Tongue (tissue), 3 donors: ENCODE measurements at places on chromosomes 5 and 9.
A peak's percentile ranks its signal among the peaks of the same experiment; 100 is the strongest.

DNA sequence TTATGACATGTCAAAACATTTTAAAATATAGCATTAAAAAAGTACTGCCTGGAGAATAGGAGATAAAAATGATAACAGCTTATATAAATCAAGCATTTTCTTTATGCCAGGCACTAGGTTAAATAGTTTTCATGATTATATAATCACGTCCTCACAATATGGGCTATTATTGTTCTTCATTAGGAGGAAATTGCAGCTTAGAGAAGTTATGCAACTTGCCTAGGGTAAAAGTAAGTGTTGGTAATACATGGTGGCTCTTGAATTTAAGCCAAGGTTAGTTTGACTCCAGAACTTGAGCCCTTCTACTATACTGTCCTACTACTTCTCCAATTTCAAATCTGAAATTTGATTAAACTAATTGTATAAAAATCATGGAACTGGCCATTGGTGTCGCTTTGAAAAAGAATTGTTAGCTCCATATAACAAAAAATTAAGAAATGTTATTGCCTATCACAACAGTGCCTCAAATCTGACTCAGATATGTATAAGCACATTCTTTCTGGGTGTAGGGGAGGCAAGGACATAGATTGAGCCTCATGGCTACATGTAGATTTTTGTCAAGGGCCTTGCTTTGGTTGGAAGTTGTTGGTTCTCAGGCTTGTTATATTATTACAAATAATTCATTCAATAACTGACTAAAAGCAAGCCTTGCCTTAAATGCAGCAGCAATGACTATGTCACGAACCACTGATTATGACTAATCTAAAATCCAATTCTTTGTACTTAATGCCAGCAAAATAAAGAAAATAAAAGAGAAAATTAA is 223.5 kb upstream of the DAB2 start:
- DNase-seq = no peak

- DNase-seq = peak; percentile 69
These were observed 20.7 kb downstream of the FAXDC2 start for GRCh38 chr5:154829589-154830218.

- no peak for DNase-seq
These were observed 38.6 kb downstream of the GRAMD2B start for GRCh38 chr5:126461838-126462237.

DNA sequence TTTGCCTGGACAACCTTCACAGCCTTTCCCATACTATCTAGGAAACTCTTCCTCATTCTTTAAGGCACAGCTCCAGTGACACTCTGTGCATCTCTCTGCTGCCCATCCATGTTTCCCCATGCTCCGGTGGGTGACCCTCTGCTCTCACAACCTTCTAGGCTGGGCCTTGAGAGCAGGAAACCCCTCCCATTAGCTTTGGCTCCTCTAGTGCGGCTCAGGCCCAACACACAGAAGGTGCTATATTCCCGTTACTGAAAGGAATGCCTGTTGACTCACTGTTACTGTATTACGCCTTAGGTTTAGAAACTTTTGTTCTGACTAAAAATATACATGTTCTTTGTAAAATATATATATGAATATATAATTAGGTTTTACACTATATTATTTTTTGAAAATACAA is 8.1 kb upstream of the CCL28 start:
- DNase-seq = no peak

- DNase-seq = peak; percentile 19
These were observed 136.6 kb downstream of the SEC61B start for GRCh38 chr9:99358668-99359067.

GRCh38 chr9:77987880-77988525 is 43.6 kb downstream of the GNAQ start:
- DNase-seq = no peak

- DNase-seq = peak; percentile 92
These were observed 83.5 kb downstream of the PDE4D start for GRCh38 chr5:59810041-59810440.

DNA sequence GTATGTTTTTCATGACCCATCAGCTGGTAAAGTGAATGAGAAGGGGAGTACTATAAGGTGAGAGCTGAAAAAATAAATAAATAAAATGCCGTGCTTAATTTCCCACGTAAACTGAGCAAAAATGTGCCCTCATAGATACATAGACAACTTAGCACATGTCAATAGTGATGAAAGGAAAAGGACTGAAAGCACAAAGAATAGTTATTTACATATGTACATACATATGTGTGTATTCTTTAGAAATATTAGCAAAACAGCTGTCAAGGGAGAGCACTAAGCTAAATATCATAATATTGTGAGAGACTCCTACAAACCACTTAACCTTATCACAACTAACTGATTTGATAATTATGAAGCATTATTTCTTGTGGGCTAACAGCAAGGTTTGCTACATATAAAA is 213.6 kb upstream of the FTMT start:
- DNase-seq = no peak

- no peak for DNase-seq
These were observed 14.4 kb upstream of the SYNPO start for GRCh38 chr5:150625831-150626746.

DNA sequence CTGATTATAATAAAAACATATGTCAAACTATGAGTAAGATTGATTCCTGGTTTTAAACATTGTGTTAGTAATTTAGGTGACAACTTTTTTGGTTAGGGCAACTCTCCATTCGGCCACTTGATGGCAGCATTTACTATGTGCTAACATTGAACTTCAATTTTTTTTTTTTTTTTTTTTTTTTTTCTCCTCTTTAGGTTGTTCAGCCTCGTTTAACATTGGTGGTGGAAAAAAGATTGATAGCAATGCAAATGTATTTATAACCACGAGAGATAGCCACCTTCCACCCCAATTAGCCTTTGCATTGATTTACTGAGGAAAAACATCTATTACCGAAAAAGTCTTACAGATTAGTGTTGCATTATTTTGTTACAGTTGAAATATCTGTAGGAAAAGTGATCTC is 159.1 kb downstream of the CSNK1G3 start:
- peak; percentile 80 for DNase-seq

- no peak for DNase-seq
These were observed 206.8 kb downstream of the GLIS3 start for GRCh38 chr9:4092793-4093709.

- peak; percentile 37 for DNase-seq
These were observed 82.3 kb upstream of the TLE4 start for GRCh38 chr9:79489261-79490000.

DNA sequence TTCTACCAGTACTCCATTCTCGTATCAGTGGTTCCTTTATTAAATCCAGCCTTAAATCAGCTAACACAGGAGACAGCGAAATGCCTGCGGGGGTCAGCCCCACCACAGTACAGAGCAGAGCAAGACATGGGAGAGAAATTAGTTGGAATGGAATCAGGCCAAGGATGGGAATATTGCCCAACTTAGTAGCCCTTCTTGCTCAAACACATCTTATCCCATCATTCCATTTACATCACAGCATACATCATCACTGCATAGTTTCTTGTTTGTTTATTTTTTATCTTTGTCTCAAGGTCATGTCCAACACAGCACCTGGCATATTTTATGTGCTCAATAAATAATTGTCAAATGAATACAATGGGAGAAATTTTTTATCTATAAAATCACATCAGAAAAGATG is 34.3 kb upstream of the DAB2 start:
- DNase-seq = no peak

- no peak for DNase-seq
These were observed 25.6 kb upstream of the RICTOR start for GRCh38 chr5:39099831-39100230.

DNA sequence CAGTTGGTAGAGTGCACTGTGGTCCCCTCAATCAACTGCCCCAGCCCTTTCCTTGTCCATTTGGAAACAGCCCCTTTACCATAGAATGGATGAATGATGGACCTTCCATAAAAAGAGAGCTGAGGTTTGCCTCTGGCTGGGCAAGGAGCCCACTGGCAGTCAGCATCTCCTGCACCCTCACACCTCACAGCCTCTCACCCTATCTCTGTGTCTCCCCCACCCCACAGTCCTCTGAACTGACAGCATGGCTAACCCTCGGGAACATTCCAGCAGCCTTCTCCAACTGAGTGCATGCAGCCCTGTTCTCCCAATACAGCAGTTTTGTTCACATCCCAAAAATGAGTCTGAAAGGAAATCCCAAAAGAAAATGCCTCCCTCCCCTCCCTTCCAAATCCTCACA is 51.7 kb downstream of the RETREG1 start:
- no peak for DNase-seq

DNA sequence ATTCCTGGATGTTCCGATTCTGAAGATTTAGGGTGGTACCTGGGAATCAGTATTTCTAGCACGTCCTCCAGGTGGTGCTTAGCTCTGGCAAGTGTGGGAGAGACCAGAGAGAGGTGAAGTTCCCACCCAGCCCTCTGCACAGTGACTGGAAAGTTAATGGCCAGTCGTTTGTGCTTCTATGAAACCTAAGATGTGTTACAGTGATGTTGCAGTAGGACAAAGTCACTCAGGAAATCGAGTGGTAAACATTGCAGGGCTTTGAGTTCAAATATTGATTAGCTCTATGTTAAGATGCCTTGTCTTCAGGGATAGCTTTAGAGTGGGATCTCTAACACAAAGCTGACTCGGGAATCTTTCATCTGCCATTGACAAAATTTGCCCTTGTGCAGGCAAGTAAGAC is 55.6 kb downstream of the PIK3R1 start:
- no peak for DNase-seq

DNA sequence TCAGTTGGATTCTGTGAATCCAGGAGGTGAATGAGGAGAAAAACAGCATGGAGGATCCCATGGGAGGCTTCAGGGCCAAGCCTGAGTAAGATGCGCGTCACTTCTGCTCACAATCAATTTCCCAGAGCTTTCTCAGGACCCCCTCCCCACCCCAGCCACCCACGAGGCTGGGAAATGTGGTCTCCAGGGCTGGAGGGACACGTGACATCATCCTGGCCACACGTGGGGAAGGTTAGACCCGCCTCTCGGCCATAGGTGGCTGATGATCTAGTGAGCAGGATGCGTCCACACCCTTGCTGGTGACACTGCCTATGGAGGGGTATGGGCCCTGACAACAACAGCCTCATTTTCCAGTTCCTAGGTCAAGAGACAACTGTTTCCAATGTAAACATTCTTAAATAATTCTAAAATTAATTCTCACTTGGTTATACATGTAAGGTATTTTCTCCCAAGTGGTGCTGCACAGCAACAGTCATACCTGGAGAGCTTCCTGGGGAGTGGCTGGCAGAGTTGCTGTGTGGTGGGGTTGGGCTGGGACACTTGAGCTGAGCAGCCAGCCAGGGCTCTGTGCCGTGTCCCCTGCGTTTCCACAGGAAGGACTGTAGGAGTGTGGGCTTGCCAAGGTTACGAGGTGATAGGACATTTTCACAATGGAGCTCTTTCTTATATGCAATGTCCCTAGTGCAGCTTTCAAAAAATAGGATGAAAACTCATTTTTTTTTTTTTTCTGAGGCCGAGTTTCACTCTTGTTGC is 153.1 kb downstream of the GADD45G start:
- DNase-seq = no peak

DNA sequence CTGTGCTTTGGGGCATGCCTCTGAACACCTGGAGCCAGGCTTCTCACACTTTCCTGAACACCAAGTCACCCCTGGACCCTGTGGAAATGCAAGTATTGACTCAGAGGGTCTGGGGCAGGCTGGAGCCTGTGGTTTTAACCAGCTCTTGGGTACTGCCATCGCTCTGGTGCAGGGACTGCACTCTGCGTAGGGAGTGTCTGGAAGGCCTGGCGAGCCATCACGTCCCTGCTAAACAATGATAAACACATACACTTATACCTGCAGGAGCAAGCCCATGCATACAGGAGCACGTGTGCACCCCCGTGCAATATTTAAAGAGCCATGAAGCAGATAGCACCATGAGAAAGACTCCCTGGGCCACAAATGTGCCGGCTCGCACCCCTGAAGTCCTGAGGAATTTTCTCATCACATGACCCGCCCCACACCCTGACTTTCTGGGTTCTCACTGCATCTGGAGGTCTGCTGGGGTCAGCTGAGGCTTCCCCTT is 267.7 kb downstream of the GADD45G start:
- no peak for DNase-seq

GRCh38 chr9:125089331-125089730 is 54.0 kb downstream of the SCAI start:
- DNase-seq = no peak

GRCh38 chr5:154260224-154260927 is 69.8 kb downstream of the GALNT10 start:
- DNase-seq = peak; percentile 32

DNA sequence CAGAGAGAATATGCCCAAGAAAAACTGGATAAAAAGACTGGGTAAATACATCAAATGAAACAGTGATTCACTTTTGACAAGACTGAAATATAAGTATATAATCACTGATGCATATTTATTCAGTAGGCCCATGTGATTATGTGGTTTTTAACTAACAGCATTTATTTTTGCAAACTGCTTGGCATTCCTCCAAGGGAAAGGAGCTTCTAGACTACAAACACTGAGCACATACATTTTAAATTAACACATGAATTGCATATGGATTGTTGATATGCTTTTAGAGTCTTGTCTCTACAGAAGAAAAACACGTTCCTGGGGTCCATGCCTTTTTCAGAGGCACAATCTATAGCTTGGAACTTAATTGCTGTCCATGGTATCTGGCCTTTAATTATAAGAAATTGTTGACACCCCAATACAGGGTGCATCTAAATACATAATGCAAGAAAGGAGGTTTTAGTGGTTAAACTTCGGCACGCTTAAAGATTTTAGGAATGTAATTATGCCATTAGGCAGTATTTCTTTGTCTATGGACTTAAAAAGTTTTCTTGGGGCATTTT is 6.9 kb upstream of the MEIKIN start:
- peak; percentile 24 for DNase-seq

DNA sequence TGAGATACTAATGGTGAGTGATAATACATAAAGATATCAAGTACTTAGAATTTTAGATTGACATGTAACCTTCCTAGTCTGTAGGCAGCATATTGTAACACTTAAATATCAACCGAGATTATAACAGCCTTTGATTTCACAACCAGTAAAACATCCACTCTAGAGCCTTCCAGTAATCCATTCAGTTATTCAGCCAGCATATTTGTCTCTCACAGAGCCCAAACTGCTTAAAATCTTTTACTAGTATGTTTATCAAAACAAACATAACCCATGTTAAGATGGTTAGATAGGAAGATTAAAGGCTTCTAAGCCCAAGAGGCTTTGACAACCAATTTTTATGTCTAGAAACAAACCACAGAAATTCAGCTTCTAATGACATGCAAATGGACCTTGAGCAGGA is 177.9 kb upstream of the FST start:
- DNase-seq = no peak

DNA sequence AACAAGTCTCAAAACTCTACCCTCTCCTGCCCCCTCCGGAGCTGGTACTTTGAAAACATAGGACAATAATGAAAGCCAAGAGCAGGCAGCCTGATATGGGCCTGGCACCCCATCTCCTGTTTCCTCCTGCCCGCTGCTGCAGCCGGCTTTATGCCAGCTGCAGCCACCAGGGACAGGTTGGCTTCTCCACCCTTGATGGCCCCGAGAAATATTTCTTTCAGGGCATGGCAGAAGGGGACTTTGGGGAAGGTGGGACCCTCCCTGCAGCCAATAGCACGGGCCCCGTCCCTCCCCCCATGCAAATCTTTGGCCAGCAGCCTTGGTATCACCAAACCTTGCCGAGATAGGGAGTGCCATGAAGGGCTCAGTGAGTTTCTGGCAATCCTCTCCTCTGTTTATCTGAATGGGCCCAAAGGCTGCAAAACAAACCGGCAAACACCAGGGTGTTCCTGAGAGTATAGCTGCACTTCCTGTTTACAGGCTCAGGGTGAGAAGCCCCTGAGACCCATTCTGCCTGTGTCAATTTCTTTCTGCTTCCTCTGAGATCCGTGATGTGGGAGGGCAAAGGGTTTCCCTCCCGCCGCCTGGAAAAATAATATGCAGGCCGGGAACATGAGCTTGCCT is 73.4 kb upstream of the BOD1 start:
- no peak for DNase-seq

- DNase-seq = peak; percentile 68
These were observed 37.5 kb downstream of the NEK6 start for GRCh38 chr9:124295159-124295794.
